ENCODE measurements at places on chromosomes 5 and 9. TPM values are rescaled to one million over a fixed set of nuclear protein-coding genes. Genes with fewer than 3 reads are reported as not detected.

The MED22 gene
- 29.3 TPM for total RNA-seq

The TESK1 gene
- total RNA-seq = 24.5 TPM

The CATSPER3 gene
- 0.37 TPM for total RNA-seq

The SEMA4D gene
- 480 TPM for total RNA-seq

The EGFL7 gene
- 1.7 TPM for total RNA-seq

The SOX30 gene
- total RNA-seq = not detected

The ACOT12 gene
- total RNA-seq = not detected

The SLIT3 gene
- not detected for total RNA-seq

The LIX1 gene
- not detected for total RNA-seq

The MAMDC4 gene
- total RNA-seq = 2.7 TPM

The IFNK gene
- not detected for total RNA-seq

The AQP7 gene
- total RNA-seq = 0.47 TPM

The TMOD1 gene
- 3.7 TPM for total RNA-seq

The TMEM215 gene
- total RNA-seq = not detected

The MAML1 gene
- total RNA-seq = 39.5 TPM

The SLC6A18 gene
- total RNA-seq = not detected

The N4BP3 gene
- 2.5 TPM for total RNA-seq

The CAMK4 gene
- total RNA-seq = 167 TPM

The PTGR1 gene
- not detected for total RNA-seq

The SLC4A9 gene
- total RNA-seq = not detected

The DAP gene
- total RNA-seq = 39.8 TPM

The SPARC gene
- total RNA-seq = 34.6 TPM

The C5orf58 gene
- not detected for total RNA-seq

The C5orf63 gene
- total RNA-seq = 4.4 TPM

The TRAF1 gene
- total RNA-seq = 167 TPM

The EFNA5 gene
- total RNA-seq = not detected

All from CD4-positive, CD25-positive, alpha-beta regulatory T cell (primary cell).